ENCODE measurements at places on chromosomes 3 and 15.

DNA sequence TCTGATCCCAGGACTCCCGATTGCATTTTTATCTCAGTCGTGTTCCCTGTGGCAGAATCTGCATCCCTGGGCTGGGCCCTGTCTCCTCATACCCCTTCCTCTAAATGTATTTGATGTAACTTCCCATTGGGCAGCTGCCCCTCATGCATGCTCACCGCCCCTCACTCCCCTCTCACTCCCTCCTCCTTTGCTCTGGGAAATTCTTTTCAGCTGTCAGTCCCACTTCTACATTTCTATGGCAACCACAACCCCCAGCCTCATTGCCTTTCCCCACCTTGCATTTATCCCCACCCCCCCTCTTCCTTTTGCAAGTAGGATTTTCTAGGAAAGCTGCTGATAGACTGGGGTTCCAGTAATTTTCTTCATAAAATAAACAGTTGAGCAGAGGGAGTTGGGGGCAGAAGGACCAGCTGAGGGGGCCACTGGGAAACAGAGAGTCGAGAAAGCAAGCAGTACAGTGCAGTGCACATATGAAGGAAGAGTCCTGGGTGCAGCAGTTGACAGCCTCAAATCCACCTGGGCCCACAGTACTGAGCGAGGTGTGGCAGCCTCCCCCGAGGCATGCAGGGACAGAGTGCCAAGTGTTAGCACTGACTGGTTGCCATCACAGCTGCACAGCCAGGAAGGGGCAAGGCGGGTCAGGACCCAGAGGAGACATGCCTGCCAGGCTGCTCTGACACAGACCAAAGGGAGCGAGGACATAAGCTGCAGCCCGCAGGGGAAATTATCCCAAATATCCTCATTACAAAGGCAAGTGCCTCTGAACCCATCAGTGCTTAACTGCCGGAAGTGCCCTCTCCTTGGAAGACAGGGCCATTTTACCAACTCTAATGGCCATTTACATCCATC, 476.3 kb downstream of the EPHB1 start:
- DNase-seq, result no peak

DNA sequence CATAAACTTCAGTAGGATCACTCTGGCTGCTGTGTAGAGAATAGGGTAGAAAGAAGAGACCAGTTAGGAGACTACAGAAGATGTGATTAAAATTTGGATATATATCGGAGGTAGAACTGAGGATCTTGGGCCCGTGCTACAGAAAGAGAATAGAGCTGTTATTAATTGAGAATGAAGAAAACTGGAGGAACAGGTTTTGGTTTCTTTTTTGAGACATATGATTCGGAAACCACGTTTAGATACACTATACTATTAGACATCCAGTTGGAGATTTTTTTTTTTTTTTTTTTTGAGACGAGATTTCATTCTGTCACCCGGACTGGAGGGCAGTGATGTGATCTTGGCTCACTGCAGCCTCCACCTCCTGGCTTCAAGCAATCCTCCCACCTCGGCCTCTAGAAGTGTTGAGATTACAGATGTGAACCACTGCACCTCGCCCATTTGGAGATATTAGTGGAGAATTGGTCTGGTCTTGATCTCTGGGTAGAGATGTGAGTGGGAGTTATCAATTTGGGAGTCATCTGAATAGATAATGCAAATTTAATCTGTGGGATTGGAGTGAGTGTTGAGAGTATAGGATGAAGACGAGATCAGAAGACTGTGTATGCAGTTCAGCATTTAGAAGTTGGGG, 50.9 kb downstream of the TCF12 start:
- DNase-seq, result no peak

GRCh38 chr3:124318014-124318413, 326.1 kb upstream of the ROPN1 start:
- no peak for DNase-seq

GRCh38 chr3:118180853-118181252, 853.8 kb downstream of the IGSF11 start:
- no peak for DNase-seq

DNA sequence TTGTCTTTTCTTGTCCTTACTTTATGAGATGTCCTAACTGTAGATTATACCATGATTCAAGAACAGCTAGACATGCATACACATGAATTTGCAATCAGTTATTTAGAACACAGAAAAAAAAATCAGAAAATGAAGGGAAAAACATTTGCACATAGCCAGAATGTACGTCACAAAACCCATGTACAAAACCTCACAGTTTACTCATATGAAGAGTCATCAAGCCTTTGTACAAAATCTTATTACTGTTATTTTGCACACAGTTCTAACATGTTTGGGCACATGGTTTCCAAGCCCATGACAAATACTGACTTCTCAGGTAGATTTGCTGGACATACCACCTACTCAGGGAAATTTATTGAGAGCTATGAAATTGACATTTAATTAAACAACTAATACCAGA, 48.2 kb downstream of the MAP3K13 start:
- DNase-seq, result no peak

DNA sequence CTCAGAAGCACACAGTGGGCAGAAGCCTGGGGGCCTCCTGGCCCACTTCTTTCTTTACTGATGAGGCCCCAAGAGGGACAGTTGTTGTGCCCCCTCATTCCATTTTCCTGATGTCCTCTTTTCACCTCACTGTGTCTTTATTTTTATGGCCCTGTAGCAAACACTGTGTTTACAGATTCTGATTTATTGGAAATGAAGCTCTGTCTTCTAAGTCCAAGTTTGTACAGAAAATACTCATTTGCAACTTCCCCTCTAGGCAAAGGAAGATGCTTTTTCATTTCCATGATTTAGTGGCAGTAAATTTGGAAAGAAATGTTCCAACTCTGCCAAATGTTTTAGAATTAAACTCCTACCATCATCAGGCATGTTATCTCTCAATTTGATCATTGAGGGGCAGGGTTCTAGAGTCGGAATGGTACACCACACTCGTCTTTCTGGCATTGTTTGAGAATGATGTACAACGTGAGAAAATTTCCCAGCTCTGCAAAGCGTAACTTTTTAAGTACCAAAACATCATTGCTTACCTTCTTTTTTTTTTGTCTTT, 129.7 kb downstream of the ARNT2 start:
- no peak for DNase-seq

DNA sequence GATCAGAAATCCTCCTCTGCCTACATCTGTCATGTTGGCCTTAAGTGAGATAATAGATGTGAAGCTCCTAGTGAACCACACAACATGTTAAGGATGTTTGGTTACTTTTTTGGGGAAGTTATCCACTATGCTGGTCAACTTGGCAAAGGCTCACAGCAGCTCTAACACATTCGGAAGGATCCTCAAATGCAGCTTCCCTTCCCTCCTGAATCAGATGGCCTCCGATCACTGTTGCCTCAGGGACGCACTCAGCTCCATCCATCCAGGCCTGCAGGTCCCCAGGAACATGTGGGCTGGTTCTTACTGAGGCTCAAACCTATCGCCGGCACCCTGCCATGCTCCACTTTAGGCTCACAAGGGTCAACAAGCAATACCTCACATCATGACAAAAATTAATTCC, 67.9 kb downstream of the CORO2B start:
- no peak for DNase-seq

All from muscle of arm (tissue), 14 donors.